ENCODE measurements at places on chromosomes 6 and 20. TPM values are rescaled to one million over a fixed set of nuclear protein-coding genes. Genes with fewer than 3 reads are reported as not detected.

C6orf15 gene
- 0.71 TPM for total RNA-seq

UBD gene
- not detected for total RNA-seq

IMPG1 gene
- not detected for total RNA-seq

STX11 gene
- total RNA-seq, result 4.8 TPM

SLC17A9 gene
- not detected for total RNA-seq

BCAS1 gene
- total RNA-seq, result not detected

PPP1R3G gene
- 0.29 TPM for total RNA-seq

SEL1L2 gene
- total RNA-seq, result not detected

LY6G6C gene
- total RNA-seq, result 0.51 TPM

OXT gene
- total RNA-seq, result not detected

GNRH2 gene
- total RNA-seq, result not detected
